ENCODE measurements at places on chromosomes 3 and 15.

DNA sequence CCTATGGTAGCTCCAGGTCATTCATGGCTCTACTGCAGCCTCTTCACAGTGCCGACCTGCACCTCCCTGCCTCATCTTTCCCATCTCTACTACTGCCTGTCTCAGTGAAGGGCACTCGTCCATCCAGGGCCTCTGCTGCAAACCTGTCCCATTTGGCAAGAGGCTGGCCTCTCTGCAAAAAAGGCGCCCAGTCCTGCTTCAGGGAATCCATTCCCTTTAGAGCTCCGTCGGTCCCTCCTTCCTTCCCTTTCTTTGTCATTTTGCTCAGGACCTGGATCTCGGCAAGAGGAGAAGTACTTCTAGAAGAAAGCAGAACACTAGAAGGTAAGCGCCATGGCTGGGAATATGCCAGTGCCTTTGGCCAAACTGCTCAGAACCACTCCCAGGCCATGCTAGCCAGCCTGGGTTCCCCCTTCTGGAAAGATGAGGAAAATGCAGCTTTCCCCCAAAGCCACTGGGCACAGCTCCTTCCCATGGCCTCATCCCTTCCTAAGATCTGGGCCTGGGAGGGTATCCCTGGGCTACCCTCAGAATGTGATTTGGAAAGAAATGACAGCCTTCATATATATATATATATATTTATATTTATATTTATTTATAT, 6.4 kb upstream of the ISL2 start:
- DNase-seq: no peak

GRCh38 chr3:52015438-52016228, 19.9 kb upstream of the RPL29 start:
- DNase-seq: no peak

GRCh38 chr3:171396048-171396447, 64.2 kb downstream of the TNIK start:
- no peak for DNase-seq

- no peak for DNase-seq
Measured at GRCh38 chr15:80467311-80467714, 63.1 kb downstream of the ARNT2 start.

- DNase-seq: no peak
Measured at GRCh38 chr15:87610366-87610765, 646.2 kb downstream of the NTRK3 start.

DNA sequence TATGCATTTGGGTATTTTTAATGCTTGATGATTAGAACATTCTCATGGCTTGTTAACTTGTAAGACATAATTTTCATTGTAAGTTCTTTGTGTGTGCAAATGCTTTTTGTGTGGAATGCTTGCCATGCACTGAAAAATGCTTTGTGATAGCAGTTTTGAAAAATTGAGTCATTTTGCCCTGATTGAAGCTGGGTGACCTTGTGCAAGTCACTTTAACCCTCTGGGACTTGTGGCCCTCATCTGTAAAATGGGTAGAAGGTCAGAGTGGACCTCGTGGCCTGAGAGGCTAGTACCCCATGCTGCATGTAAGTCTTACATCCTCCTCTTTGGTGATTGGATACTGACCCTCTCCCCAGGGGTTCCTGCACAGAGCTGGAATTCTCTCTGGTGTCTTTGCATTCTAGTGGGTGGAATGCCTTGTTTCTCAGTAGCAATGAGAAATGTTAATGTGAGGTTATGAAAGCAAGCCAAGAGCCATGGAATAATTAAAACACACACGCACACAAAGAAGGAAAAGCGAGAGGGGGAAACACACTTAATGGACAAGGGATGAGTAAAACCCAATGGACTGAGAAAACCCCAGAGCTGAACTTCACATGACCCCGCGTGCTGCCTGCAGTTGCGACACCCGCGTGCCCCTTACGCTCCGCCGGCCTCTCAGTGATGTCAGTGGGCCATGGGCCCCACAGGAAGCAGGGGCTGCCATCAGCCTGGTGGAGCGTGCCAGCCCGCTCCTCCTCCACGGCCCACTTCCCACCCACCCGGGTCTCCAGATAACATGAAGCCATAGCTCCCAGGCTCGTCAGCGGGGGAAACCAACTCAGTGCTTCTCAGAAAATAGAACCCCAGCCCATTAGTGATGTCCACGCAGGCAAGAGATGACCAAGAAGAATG, 44.0 kb downstream of the SMAD3 start:
- DNase-seq: no peak

DNA sequence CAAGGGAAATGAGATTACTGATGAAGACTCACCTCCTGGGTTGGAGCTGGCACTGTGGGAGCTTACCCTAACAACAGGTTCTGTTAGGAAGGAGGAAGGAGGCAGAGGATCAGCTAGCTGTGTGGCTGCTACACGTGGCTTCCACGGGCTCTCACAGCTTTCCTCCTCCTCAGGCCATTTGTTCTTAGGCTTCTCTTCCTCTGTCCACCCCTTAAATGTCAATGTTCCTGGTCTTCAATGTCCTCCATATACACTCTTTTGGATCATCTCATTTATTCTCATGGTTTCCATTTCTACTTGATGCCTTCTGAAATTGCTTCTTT, 5.0 kb downstream of the PIGZ start:
- no peak for DNase-seq

Data from activated CD4-positive, alpha-beta T cell treated with anti-CD3 and anti-CD28 coated beads for 24 hours (primary cell).